ENCODE measurements at places on chromosomes 1 and 21. TPM values are rescaled to one million over a fixed set of nuclear protein-coding genes. Genes with fewer than 3 reads are reported as not detected.

- DNase-seq: no peak
These were observed 273.2 kb downstream of the BACH1 start for GRCh38 chr21:29571949-29572348.

GRCh38 chr1:54777431-54777830 lies 13.1 kb upstream of the PARS2 start:
- no peak for DNase-seq

DNA sequence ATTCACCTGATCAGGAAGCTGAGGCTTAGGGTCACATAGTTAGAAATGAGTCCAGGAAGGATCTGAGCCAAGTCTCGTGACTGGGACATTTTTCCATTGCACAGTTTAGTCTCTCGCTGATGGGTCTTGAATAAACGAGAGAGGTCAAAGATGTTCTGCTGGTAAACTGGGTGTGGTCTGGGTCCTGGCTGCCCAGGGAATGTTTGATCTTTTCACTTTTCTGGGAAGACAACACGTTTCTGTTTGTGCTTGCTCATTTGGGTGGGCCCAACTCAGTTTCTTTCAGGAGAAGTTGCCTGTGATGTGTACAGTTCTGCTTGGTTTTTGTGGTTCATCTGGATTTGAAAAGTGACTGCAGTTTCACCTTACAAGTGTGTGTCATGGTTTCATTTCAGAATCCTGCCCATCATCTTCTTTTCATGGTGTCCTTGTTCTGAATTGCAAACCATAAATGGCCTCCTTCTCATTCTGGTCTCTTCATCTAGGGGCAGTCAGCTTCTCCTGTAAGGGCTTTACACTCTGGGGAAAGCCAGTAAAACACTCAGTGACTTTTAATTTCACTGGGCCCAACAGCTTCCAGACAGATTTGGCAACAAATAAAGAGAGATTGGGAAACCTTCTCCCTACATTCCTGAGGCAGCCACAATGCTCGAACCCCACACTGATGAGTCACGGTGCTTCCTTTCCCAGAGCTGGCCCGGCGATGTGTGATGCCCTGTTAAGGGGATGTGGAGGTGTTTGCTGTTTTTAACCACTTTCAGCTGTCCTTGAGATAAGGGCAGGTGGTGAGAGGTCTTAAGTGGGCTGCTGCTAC lies 7.2 kb upstream of the TACSTD2 start:
- no peak for DNase-seq

- DNase-seq: no peak
These were observed 65.5 kb upstream of the CR1L start for GRCh38 chr1:207579436-207579799.

DNA sequence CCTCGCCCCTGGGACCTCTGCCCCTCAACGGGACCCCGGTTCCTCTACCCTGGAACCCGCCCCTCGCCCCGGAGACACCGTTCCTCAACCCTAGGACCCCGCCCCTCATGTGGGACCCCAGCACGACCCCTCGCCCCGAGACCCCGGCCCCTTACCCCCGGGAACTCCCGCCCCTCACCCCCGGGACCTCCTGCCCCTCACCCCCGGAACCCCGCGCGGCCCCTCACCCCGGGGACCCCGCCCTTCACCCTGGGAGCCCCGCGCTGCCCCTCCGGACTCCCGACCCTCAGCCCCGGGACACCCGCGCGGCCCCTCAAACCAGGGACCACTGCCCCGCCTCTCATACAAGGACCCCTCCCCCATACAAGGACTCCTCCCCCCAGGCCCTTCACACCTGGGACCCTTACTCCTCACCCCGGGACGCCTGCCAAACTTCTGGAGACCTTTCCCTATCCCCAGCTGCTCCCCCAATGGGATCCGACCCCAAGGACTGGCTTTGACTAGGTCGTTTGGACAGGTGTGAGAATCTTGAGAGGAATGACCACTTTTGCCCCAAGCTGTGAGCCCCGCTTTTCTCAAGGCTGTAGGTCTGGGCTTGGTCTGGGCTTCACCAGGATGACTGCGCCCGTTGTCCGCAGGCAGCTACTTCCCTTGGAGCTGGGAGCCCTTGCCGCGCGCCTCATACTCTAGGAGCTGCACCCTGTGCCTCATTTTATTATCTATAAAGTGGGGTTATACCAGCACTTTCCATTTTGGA lies 843 bp downstream of the DIP2A start:
- no peak for DNase-seq

C4BPA gene
- total RNA-seq: not detected

DNA sequence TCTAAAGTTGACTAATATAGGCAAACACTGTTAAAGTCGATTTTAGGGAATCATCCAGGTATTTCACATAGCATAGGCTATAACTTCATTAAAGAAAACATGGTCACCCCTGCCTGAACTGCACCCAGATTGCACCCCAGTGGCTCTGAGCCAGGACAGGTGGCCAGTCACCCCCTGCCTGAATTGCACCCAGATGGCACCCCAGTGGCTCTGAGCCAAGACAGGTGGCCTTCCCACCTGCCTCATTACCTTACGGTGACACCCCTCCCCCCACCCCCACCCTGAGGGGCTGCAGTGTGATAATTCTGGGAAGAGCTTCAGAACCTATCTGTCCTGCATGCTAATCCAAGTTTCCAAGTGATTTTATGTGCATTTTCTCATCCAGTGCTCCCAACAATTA lies 78.9 kb downstream of the DSCAM start:
- DNase-seq: no peak

FAM151A gene
- total RNA-seq: not detected

REN gene
- not detected for total RNA-seq

ZNF593OS gene
- not detected for total RNA-seq

GRCh38 chr1:206985162-206985749 lies 15.0 kb upstream of the FCAMR start:
- DNase-seq: no peak

DNA sequence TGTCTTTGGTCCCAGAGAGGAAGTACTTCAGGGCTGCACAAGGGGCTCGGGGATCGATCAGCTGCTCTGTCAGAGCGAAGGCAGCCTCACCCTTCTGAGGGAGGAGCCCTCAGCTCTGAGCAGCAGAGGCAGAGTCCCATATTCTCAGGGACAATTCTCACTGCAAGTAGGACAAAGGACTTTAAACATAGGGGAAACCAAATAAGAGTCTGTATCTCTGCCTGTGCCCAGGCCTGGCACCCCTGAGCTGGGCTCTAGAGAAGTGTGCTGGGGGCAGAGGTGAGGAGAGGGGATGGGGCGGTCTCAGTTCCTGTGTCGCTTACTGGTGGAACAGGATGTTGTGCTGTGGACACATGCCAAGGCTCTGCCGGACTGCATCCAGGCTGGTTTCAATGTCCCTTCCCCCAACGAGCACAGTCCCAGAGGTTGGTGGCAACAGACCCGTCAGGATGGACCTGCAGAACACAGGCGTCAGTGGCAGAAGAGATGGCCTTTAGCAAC lies 76.6 kb downstream of the ABCA4 start:
- DNase-seq: no peak

SASS6 gene
- total RNA-seq: 14.8 TPM

DNA sequence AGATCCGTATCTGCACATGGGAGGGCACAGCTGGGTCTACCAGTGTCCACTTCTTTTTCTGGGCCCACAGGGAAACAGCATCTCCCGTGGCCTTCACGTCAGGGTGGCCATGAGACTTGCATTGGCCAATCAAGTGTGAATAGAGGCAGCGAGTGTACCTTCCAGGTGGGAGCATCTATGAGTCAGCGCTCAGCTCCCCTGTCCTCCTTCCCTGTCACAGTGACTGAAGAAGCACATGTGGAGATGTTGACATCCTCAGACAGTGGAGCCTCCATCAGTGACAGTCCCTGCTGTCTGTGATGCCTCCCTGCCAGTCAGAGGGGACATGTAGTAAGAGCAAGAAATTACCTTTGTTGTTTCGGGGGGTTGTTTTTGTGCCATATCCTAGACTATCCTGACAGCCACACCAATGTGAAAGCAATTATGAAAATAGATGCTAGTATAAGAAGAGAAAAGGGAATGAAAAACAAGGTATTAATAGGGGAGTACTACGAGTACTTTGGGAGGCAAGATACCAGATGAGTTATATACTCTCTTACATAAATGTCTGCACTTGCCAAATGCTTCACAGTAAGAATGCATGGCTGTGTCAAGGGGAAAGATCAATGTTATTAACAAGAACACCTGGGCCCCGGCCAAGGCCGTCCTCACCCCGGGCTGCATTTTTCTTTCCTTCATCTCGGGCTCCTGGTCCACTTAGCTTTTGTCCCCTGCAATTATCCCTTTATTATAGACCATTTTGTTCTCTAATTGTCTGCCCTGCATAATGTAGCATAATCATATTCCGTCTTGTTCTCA lies 86.0 kb downstream of the MATN1 start:
- no peak for DNase-seq

DNA sequence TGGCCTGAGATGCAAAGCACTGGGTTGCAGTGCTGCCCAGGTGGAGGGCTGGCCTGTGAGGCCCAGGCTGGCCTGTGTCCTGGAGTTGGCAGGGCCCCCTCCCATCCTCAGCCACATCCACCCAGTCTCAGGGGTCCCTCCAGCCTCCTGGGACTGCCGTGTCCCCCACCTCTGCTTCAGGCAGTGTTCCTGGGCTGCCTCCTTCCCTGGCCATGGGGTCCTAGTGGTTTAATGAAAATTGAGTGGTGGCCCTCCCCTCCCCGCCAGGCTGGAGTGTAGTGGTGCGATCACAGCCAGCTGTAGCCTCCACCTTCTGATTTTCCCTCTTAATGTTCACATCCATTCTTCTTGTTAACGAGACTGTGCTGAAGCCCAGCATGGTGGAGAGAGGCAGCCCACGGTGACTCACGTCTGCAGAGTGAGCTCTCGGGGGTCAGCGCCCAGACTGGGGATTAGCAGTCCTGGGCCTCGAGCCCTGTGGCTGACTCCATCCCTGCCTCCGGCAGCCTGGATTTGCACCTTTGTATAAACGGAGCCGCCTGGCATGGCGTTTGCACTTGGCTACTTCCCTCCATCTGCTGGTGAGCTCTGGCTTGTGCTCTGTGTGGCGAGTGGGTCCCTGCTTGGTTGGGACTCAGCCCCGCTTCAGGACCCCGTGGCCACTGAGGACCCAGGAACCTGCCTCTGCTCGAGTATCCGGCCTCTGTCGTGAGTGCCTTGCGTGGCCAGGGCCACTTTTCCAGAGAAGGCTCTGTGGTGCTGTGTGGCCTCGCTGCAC lies 6.9 kb downstream of the MIB2 start:
- no peak for DNase-seq

GRCh38 chr1:67436511-67437055 lies 6.4 kb upstream of the SERBP1 start:
- no peak for DNase-seq

- DNase-seq: no peak
These were observed 211.1 kb downstream of the CAMTA1 start for GRCh38 chr1:6996371-6996770.

DNA sequence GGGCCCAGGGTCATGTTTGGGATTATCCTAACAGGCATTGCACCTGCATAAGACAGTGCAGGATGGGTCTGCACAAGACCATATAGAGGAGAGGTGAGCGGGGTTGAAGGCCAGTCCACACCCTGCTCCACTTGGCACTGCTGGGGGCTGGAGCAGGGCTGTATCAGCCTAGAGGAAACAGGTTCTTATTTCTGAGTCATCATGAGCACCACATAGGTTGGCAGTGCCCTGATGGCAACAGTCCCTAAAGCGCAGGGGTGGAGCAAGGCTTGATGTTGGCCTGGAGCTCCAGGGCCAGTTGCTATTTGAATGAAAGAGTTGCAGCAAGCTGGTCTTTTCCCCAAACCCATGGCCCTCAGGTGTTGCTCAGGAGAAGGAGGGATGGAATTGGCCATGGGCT lies 29.8 kb upstream of the BMP8B start:
- no peak for DNase-seq

GRCh38 chr1:199295107-199295506 lies 656.3 kb downstream of the PTPRC start:
- DNase-seq: no peak

DNA sequence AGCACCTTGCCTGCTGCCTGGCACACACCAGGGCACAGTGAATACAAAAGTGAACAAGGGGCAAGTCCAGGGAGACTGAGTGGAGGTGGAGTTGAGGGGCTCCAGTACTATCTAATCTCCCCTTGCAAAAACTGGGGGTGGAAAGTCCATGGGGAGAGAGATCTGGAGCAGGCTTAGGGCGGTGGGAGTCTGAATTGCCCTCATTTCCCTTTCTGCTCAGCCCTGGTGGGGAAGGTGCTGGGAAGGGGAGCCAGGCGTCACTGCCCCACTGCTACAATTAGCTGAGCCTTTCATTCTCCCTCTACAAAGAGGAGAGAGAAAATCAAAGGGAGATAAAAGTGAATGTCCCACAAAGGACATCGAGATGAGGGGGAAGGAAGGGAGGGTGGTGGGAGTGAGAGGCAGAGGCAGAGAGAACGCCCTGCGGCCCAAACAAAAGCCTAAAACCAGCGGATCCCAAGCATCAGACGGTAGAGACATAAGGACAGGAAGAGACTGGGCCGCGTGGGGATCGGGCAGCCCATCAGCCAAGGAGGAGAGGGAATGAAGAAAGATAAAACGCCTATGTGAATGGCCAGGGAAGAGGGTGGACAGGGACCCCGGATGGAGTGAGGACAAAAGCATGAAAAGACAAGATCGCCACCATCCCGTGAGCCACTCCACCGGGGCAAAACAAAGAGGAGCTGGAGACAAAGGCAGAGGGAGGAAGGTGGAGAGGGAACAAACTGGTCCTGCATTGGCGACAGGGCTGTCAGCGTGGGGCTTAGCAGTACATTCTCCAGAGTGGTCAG lies 46.8 kb upstream of the SOX13 start:
- no peak for DNase-seq

DAP3 gene
- total RNA-seq: 215 TPM

GRCh38 chr1:45883658-45884057 lies 80.2 kb downstream of the MAST2 start:
- DNase-seq: no peak

- no peak for DNase-seq
These were observed 12.9 kb upstream of the NUF2 start for GRCh38 chr1:163308811-163309210.

GRCh38 chr1:22332424-22332717 lies 119.3 kb upstream of the ZBTB40 start:
- DNase-seq: no peak

S100A2 gene
- total RNA-seq: 0.48 TPM

DNA sequence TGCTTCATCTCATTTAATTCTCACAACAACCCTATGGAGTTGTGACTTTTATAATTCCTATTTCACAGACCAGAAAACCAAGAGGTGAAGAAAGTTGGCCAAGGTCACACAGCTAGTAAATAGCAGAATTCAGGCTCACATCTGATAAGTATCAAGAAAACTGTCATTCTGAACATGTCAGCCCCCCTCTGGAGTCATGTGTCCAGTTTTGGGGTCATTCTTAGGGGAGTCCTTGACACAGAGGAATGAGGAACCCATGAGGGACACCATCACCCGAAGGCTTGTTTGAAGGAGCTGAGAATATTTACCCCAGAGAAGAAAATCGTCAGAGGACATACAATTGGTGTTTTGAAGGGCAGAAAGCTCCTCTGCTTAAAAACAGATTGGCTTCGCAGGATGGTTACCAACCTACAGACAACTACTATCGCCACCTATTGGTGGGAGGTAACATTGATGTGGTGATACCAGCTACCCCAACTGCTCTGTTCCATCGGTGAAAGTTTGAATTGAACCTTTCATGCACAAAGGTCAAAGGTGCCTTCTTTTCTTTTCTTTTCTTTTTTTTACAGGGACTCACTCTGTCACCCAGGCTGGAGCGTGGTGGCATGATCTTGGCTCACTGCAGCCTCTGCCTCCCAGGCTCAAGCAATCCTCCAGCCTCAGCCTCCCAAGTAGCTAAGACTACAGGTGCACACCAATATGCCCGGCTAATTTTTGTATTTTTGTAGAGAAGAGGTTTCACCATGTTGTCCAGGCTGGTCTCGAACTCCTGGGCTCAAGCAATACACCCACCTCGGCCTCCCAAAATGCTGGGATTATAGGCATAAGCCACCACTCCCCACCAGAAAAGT lies 31.3 kb downstream of the NCMAP start:
- DNase-seq: peak; percentile 67

- DNase-seq: no peak
These were observed 15.8 kb upstream of the TRIM45 start for GRCh38 chr1:117137281-117137855.

TMCO2 gene
- not detected for total RNA-seq

Measured in natural killer cell treated with Interleukin-12 subunit alpha and Interleukin-12 subunit beta and Interleukin-15 and Interleukin-18, amount 100 ng/mL, for 72 hours (primary cell).